ENCODE measurements at places on chromosomes 16 and 17.

DNA sequence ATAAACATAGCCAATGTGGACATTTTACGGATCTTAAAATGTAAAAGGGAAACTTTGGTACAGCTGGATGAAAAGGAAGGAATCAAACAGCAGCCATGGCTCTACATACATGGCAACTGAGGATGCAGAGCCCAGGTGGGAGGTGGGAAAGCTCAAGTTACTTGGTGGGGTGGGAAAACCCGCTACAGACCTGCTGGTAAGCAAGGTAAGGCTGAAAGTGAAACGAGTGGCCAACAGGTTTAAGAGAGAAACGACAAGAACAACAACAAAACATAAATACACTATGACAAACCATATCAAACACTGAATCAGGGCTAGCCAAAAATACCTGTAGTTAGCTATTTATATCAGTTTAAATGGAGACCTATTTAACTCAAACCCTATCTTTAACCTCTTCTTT, 185.3 kb downstream of the CEP112 start:
- no peak for DNase-seq

DNA sequence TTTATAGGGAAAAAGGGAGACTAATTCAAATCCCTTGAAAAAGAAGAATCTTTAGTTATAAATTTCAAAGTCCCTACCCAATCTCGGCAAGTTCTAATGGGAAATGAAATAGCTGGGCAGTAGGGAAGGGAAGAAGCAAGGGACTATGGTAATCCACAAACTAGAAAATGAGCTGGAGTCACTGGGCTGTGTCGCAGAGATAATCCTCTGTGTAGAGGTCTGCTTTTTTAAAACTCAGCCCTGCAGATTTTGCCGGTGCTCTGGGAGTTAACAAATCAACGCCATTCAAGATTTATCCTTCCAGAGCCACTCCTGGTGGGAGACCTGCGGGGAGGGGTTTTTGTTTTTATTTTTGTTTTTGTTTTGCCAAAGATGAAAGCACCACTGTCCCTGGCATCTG, 20.8 kb downstream of the SNX11 start:
- DNase-seq, result no peak

DNA sequence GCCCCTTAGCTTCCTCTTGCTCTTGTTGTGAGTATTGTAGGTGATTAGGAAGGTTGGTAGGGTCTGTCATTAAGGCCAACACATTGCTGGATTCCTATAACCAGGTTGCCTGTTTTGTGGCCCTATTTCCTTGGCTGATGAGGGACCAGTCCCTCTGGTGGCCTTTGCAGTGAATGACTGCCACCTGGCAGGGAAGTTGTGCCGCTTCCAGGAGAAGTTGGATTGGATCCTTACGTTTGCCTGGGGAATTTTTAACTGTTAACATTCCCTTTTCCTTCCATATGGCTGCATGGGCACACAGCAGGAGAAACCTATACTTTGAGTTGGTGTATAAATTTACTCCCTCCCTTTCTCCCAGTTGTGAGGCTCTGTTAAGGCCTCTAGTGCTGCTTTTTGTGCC, 32.4 kb downstream of the LCMT1 start:
- DNase-seq, result no peak

- no peak for DNase-seq
Observed at GRCh38 chr16:426115-426905, 861 bp downstream of the RAB11FIP3 start.

DNA sequence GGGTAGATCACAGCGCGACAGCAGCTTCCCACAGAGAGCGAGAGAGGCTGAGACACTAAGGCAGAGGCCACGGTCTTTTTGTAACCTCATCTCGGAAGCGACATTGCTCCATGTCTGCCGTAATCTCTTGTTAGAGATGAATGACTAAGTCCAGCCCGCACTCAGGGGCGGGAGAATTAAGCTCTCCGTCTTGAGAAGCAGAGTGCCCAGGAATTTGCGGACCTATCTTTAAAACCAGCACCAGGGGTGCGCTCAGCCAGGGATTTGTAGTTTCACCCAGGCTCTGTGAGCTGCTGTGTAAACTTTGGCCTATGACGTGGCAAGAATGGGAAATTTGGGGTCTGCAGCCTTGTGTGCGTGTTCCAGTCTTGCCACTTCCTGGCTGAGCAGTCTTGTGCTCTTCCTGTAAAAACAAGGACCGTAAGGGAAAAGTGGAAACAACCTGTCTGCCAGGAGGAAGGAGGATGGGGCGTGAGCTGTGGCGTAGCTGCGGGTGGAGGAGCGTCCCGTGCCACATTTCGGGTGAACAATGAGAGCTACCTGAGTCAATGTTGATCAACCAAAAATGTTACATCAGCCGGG, 16.0 kb upstream of the JPH3 start:
- DNase-seq, result no peak

- no peak for DNase-seq
Observed at GRCh38 chr16:25018972-25019617, 3.9 kb upstream of the ARHGAP17 start.

GRCh38 chr16:15599303-15600070, 43.5 kb downstream of the MARF1 start:
- DNase-seq, result no peak

- DNase-seq, result no peak
Observed at GRCh38 chr17:27944546-27945332, 51.6 kb upstream of the LYRM9 start.

DNA sequence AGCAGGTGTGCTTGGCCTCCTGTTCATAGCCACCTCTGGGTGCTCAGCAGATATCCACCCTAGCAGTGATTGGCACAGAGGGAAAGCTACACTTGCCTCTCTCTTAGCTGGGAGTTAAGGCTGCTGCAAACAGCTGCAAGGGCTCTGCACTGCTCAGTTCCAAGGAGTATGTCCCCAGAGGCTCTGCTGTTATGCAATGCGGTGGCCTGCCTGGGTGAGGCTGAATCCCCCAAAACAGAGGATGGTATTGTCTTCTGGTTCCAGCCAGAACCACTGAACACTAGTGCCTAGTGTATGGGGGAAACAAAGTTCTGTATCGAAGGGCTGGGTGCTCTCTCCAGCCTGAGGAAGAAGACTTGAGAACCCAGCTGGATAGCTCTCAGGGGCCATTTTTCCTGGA, 16.8 kb downstream of the TMEM94 start:
- DNase-seq, result peak; percentile 50

GRCh38 chr16:88453611-88454522, 787 bp downstream of the ZFPM1 start:
- DNase-seq, result no peak

DNA sequence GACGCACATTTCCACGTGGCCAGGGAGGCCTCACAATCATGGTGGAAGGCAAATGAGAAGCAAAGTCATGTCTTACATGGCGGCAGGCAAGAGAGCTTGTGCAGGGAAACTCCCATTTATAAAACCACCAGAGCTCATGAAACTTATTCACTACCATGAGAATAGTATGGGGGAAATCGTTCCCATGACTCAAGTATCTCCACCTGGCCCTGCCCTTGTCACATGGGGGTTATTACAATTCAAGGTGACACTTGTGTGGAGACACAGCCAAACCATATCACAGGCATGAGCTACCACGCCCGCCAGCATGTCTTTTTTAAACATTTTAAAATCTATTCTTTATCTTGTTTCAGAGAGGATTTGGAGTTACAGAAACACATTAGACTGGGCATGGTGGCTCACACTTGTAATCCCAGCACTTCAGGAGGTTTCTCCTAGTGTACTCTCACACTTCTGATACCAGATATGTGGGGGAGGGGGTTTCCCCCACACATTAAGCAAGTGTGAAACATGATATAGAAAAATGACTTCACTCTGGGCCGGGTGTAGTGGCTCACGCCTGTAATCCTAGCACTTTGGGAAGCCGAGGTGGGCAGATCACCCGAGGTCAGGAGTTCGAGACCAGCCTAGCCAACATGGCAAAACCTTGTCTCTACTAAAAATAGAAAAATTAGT, 5.6 kb upstream of the ATMIN start:
- DNase-seq, result no peak

GRCh38 chr16:73064212-73064993, 16.5 kb upstream of the ZFHX3 start:
- DNase-seq, result no peak

- no peak for DNase-seq
Observed at GRCh38 chr16:11896486-11897176, 19.1 kb downstream of the GSPT1 start.

- no peak for DNase-seq
Observed at GRCh38 chr16:89525146-89525913, 17.1 kb downstream of the SPG7 start.

GRCh38 chr17:68458260-68459036, 1.2 kb upstream of the WIPI1 start:
- DNase-seq, result no peak

- DNase-seq, result no peak
Observed at GRCh38 chr17:70239391-70239826, 70.1 kb downstream of the KCNJ2 start.

DNA sequence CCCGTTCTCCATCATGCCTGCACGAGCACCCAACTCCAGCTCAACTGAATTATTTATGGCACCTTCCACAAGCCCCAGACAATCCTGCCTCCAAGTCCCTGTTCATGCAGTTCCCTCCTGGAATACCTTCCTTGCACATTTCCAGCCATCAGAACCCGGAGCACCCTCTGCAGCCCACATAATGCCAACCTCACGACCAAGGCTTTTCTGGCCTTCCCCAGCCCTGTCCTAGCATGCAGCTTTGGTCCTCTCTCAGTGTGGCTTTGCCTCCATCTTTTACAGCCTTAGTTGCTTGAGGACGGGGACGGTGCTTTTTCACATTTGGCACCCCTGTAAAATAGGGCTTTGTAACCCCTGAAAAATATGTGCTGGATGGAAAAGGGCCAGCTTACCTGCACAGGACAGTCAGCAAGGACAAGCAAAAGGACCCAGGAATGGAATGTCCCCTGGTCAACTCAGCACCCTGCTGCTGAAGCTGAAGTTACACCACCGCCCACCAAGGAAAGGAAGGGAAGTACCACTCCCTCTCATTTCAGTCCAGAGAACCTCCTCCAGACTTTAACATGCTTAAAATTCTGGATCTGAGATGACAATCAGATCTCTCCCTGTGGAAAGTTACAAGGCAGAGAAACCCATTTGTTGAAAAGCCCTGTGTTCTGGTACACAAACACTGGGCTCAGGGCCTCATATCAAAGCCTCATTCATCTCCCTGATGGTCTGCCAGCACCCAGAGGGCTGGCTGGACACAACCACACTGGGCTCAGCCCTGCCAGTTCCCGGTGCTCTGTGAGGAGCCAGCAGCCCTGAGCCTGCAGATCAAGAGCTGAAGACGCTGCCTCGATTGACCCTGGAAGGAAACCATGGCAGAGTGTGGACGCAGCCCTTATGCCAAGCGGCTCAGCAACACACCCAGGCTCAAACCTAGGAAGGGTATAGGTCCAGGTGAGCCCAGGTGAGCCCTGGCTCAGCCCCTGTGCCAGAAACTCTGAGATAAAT, 2.9 kb downstream of the SLC39A11 start:
- peak; percentile 66 for DNase-seq

DNA sequence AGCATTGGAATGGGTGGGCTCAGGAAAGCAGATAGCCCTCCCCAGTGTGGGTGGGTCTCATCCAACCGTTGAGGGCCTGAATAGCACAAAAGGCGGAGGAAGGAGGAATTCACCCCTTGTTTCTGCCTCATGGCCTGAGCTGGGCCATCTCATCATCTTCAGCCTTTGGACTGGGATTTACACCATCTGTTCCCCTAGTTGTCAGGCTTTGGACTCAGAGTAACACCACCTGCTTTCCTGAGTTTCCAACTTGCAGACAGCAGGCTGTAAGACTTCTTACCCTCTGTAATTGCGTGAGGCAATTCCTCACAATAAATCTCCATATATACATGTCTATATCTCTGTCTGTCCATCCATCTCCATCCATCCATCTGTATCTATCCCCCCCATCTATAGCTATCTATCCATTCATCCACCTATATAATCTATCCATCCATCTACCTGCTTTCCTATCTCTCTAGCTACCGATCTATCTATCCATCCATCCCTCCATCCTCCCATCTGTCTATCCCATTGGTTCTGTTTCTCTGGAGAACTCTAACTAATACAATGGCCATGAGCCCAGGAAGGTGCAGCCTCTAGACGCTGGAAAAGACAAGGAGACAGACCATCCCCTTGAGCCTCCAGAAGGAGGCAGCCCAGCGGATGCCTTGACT, 21.3 kb downstream of the DNAH17 start:
- no peak for DNase-seq

DNA sequence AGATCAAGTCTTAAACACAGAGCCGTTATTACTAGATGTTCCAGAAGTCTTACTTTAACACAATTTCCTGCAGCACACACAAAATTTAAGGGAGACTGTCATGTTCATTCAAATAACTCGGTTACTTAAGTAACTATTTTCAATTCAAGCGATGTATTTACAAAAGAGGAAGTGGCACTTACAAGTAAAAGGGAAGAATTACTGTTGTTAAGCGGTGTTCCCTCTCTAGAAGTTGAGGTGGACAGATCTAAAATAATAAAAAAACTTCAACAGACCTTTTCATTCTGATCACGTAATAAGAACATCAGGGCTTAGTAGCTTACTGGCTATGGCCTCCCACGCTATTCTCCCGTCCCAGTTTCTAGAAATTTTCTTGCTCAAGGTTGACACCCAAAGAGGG, 26.2 kb upstream of the TXNDC11 start:
- no peak for DNase-seq

GRCh38 chr16:52372313-52372712, 174.6 kb downstream of the TOX3 start:
- no peak for DNase-seq

- DNase-seq, result no peak
Observed at GRCh38 chr17:50033316-50033715, 22.6 kb upstream of the ITGA3 start.

DNA sequence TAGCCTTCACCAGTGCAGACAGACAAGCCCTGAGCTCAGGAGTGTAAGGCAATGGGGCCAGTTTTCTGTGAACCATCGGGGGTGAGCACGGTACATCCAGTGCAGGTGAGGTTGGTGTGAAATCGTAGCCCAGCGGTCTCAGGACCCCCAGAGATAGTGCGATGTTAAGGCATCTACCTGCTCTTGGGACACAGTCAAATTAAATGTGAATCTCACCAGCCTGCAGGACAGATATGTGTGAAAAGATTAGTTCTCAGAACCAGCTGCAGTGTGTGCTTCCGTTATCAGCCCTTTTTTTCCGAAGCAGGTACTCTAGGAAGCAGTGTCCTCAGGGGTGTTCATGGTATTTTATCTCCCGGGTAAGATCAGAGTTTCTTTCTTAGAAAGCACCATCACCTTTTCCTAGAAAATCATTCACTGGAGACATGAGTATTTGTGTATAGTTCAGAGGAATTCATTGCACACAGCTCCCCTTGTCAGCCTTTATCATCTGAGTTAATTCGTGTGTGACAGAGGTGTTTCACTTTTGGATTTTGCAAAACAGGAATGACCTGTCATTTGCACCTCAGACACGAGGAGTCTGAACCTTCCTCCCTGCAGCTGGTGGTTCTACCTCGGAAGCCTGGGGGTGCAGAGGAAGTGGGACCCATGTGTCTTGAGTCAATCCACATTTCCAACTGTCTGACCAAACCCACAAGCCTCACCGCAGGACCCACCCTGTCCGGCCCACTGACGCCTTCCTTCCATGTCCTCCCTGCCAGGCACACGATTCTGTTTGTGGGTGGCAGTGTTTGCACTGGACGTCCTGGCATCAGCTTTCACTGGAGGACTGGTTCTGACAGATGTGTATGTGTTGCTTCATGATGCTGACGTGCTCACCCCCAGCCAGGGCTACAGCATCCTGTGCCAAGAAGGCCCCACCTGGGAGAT, 107.8 kb downstream of the CLEC16A start:
- DNase-seq, result no peak

Data from substantia nigra (tissue), 51 donors.